ENCODE measurements at places on chromosomes 5 and 9.

DNA sequence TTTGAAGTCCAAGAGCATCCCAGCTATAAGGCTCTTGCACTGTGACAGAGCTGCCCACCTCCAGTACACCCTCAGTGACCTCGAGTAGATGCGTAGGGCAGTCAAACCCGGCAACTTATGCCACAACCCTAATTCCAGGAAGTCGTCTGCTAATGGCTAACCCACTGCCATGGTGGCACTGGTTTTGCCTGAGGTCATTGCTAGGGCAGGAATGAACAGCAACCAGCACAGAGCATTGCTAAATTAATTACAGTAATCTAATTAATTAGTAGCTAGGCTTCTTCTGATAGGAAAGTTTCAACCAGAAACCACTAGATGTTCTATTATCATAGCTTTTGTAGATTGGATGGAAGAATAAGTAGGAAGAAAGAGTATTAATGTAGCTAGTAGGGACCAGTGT, 122.8 kb downstream of the DPYSL3 start:
- DNase-seq, result no peak

- no peak for DNase-seq
These were observed 44.1 kb upstream of the EQTN start for GRCh38 chr9:27340961-27341511.

DNA sequence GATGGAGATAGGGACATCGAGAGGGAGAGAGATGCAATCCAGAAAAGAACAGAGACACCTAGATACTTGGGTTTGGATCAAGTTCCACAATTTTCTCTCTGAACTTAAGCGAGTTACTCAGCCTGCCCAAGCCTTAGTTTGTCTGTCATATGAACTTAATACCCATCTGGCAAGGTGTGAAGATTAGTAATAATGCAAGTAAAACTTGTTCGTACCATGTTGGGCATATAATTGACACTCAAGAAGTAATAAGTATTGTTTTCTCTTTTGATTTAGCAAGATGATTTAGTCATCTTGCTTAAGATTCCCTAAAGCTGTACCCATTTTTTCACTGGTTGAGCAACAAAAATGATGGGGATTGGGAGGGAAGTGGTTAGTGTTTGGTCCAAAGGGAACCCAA, 7.5 kb downstream of the RABGAP1 start:
- DNase-seq, result no peak

DNA sequence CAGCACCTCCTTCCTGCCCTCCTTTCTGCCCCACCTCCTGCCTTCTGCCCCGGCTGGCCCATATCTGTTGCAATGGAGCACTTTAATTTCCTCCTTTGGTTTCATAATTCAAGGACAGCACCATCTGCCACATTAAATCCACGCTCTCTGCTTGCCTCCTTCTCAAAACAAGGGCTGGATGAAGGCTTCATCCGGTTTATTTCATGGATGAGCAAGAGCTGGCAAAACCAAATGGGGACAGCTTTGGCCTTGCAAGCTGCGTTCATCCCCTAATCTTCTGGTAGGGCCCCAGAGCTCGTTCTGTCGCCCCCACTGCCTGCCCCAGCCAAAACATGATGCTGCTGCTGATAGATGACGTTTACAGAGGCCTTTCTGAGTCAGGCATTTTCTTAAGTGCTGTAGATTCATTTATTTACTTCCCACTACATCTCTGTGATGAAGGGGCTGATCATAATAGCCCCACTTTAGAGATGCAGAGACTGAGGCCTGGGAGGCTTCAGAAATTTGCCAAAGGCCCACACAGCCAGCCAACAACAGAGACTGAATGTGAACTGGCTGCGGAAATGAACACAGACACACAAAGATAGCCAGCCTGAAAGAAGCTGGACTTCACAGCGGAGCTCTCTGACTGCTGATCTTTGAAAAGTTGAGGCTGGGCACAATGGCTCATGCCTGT, 115.6 kb upstream of the CPEB4 start:
- DNase-seq, result no peak

DNA sequence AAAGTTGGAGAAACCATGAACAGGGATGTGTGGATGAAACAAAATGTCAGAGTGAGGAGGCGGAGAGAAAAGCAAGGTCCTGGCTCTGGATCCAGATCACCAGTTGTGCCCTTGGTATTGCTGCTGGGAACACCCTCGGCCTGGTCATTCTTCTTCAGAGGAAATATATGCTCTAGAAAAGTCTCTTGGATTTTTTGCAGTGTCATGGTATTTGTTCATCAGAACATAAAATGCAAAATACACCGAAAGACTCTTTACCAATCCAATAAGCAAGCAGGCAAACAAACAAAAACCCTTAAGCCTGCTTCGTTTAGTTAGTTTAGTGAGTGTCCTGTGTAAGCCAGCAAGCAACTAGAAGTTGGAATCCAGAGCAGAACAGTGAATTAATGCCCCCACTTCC, 88.7 kb upstream of the CDH6 start:
- DNase-seq, result no peak

- DNase-seq, result no peak
These were observed 105.6 kb upstream of the PCA3 start for GRCh38 chr9:76658510-76659231.

DNA sequence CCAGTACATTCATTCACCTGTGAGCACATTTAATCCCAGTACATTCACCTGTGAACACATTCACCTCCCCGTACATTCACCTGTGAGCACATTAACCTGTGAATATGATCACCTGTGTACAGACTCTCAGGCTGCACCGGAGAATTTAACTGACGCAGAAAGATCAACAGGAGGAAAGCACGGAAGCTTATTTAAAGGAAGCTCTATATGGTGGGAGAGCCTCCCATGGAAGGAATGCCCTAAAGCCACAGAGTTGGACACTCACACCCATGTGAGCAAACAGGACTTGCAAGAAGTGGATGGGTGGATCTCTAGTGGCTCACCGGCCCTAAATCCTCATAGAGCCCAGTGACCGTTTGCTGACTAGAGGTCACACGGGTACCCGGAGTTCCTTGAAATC, 38.2 kb downstream of the TRIP13 start:
- DNase-seq, result no peak

- DNase-seq, result no peak
These were observed 70.5 kb downstream of the SNX24 start for GRCh38 chr5:122915717-122916461.

DNA sequence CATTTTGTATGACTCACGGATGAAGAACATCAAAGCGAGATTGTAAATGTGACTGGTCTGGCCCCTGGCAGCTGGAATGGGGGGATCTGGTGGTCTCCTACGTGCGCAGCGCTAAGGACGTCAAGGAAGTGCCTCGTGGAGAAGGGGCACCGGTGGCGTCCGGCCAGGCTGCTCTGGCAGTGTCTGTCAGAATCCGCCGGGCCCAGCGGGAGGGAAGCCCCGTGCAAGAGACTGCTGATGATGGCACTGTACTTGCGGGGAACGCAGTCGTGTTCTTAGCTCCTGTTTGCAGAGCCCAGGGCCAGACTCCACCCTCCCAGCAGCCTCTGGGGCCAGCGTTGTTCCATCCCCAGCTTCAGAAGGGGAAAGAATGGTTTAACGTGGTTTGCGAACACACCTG, 75.5 kb downstream of the COL5A1 start:
- DNase-seq, result no peak
